ENCODE measurements at places on chromosomes 6 and 20. TPM values are rescaled to one million over a fixed set of nuclear protein-coding genes. Genes with fewer than 3 reads are reported as not detected.

Gene RSPH4A
- 0.51 TPM for total RNA-seq

Gene TRIM10
- total RNA-seq = not detected

Gene SNX21
- total RNA-seq = 56.5 TPM

GRCh38 chr6:105994591-105995390 is 91.3 kb upstream of the PRDM1 start:
- DNase-seq = peak; percentile 59
- no peaks in the 10 kb centered on the region for H3K4me1 ChIP-seq
- H3K36me3 ChIP-seq = no peaks in the 10 kb centered on the region
- peak overlapping the region; percentile 64 for H3K4me3 ChIP-seq
- no peaks in the 10 kb centered on the region for H3K27me3 ChIP-seq

- no peaks in the 10 kb centered on the region for H3K36me3 ChIP-seq
- DNase-seq = no peak
- no peak overlapping the region for H3K4me3 ChIP-seq
- H3K27ac ChIP-seq = no peak overlapping the region
- no peaks in the 10 kb centered on the region for H3K4me1 ChIP-seq
Observed at GRCh38 chr6:124054034-124054433, 250.4 kb downstream of the NKAIN2 start.

DNA sequence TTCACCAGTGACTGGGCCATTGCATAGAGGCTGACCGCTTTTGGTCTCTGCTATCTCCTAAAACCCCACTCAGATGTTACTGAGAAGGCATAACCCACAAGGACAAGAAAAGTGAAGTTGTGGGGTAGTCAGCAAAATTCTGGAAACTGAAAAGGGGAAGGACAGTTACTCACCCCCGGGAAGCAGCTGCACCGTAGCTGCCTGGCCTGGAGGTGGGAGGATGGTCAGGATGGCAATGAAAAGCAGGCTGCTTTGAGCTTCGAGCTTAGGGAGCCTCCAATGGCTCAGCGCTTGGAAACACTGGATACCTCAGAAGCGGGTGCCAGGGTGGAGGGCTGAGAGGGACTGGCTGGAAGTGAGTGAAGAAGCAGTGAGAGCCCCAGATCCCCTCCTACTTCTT is 56.0 kb downstream of the KCNK5 start:
- H3K36me3 ChIP-seq = no peaks in the 10 kb centered on the region
- H3K27ac ChIP-seq = no peak overlapping the region
- H3K4me3 ChIP-seq = no peak overlapping the region
- DNase-seq = no peak
- H3K4me1 ChIP-seq = no peaks in the 10 kb centered on the region

DNA sequence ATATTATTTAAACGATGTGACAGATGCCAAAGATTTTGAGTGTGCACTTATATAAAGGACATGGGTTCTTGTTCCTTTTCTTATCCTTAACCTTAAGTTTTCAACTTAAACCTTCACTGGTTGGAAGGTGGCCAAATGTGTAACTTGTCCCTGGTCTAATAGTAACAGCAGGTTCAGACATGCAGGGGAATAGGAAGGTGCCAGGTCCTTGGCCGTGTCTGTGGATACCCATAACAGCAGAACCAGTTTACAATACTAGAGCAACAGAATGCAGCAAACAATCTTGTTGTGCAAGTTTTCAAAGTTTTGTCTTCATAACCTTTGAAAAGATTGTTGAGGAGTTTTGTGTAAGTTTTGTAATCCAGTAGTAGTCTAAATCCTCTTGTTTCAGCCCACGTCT is 4.4 kb downstream of the MYB start:
- H3K4me3 ChIP-seq = no peak overlapping the region
- no peaks in the 10 kb centered on the region for H3K27me3 ChIP-seq
- no peaks in the 10 kb centered on the region for H3K36me3 ChIP-seq
- no peak overlapping the region for H3K27ac ChIP-seq
- no peaks in the 10 kb centered on the region for H3K4me1 ChIP-seq

GRCh38 chr6:160085713-160086505 is 35.7 kb upstream of the SLC22A1 start:
- no peaks in the 10 kb centered on the region for H3K36me3 ChIP-seq
- H3K4me1 ChIP-seq = no peaks in the 10 kb centered on the region

- peaks cover 7% of the 10 kb centered on the region for H3K4me1 ChIP-seq
- no peaks in the 10 kb centered on the region for H3K27me3 ChIP-seq
- no peak overlapping the region for H3K27ac ChIP-seq
- DNase-seq = no peak
Observed at GRCh38 chr20:2463616-2464365, 6.8 kb downstream of the SNRPB start.

- H3K4me1 ChIP-seq = no peaks in the 10 kb centered on the region
- H3K4me3 ChIP-seq = no peak overlapping the region
- H3K27ac ChIP-seq = no peak overlapping the region
Observed at GRCh38 chr6:136486357-136486756, 63.9 kb downstream of the MAP7 start.
